ENCODE measurements at places on chromosomes 12 and 14. TPM values are rescaled to one million over a fixed set of nuclear protein-coding genes. Genes with fewer than 3 reads are reported as not detected.

DNA sequence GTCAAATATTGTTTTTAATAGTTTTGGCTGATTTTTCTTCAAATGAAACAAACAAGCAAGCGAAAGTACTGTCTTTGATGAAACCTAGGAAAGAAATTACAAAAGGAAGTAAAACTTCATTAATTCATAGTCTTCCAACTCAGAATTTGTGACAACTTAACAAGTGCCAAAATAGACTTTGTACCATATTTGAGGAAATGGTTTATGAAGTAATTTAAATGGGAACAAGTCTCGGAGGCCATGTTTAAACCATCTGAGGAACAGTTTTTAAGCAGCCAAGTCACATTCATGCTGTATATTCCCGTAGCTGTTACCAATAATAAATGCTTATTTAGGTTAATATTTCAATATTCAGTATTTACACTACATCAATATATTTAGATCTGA is 745 bp upstream of the ARHGDIB start:
- DNase-seq, result no peak

- DNase-seq, result no peak
These were observed 21.9 kb downstream of the YBX3 start for GRCh38 chr12:10701131-10701681.

GRCh38 chr12:51025836-51026638 is at the start of gene SLC11A2:
Gene SLC11A2, minus strand, starts transcription at chr12:51026384. Its CDS starts 15,656 bp downstream, at chr12:51010728.
- peak; percentile 71 for DNase-seq

DNA sequence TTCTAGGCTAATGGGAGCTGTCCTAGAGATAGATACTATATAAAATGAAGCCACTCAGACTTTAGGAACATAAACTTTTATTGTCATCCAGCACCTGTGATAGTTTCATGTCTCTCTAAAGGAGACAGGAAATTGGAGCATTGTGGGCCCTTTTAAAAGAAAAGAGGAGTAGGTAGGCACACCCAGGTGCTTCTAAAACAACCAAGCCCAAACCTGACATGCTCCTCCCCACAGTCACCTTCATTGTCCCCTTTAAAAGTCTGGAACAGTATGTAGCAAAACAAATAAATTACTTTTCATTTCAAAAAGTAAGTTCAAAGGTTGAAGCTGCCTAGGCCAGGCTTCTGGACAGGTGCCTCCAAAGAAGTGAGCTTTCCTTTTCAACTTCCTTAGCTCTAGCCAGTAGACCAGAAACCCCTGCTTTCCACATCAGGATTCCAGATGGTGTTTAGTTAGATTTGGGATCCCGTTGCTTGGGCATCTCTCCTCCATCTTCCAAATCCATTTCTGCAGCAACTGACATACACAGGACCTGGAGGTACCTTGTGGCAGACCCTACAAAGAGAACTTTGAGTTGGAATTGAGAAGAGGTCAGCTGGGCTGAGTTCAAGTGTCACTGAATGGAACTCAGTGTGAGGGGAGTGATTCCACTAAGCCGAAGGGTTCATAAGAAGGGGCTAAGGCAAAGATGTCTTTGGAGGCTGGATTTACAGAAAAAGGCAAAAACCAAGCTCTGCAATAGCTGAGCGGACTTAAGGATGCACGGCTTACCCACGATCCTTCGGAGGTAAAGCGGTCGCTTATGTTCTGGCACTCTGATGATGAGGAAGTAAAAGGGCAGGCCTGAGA is 6.9 kb downstream of the OXA1L start:
- no peak for DNase-seq

DNA sequence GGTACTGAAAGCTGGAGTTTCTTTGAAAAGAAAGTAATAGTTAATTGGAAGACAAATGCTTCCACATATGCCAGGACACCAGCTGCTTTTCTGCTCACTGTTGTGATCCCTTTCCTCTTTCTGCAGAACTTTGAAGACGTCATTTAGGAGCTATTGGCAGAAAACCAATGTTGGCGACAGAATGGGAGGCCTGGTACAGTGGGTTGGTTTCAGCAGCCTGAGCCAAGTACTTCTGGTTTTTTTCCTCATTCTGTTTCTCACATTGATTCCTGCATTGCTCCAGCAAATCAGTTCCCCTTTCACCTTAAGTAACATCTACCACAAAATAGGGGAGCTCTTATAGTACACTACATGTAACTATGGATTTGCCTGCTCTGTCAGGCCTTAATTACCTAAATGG is 96.9 kb downstream of the FIGNL2 start:
- no peak for DNase-seq

DNA sequence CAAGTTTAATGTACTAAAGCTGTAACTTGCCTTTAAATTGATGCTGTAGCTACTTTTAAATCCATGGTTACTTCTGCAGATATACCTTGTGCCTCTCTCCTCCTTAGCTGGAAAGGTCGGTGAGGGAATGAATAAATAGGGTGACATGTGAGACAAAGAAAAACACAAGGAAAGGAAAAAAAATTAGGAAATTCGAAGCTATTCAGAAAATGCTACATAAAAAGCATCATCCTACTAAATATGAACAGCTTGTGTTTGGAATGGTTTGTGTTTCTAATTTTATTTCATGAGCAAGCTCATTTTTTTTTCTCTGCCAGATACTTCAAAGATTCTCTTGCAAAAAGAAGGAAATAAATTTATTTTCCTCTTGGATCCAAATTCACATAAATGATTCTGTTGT is 186.3 kb upstream of the NUDT4 start:
- DNase-seq, result no peak

- DNase-seq, result no peak
These were observed 231.3 kb downstream of the ZFP36L1 start for GRCh38 chr14:68561531-68562007.

GRCh38 chr12:11888029-11888428 is 182.7 kb upstream of the BCL2L14 start:
- no peak for DNase-seq

GRCh38 chr12:53204351-53204750 is 2.7 kb downstream of the ITGB7 start:
- DNase-seq, result no peak

GRCh38 chr12:6231359-6232268 is 31.4 kb downstream of the CD9 start:
- DNase-seq, result no peak

GRCh38 chr14:94129758-94130414 is 482 bp upstream of the IFI27L2 start:
- no peak for DNase-seq

- no peak for DNase-seq
These were observed 146.7 kb downstream of the ACSS3 start for GRCh38 chr12:81224626-81225025.

DNA sequence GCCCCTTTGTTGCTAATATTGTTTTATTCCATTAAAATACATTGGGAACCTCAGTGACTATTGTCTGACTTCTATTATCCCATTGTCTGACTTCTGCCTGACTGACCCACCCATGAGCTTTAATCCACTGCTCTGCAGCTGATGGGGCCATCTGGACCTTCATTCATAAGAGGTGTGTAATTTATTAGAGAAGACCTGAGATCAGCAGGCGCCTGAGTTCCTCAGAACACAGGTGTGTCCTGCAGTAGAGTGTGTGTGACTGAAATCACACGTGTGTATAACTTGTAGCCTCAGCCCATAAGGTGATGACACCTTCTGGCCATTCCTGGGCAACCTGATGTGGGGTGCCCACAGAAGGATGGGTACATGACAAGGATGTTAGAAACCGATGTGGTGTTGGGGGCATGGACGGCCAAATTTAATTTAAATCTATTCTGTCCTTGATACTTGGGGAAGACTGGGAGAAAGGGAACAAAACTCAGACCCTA is 821.0 kb downstream of the TMEM121 start:
- no peak for DNase-seq

- DNase-seq, result no peak
These were observed 366.5 kb upstream of the OR4E1 start for GRCh38 chr14:22039938-22040780.

- no peak for DNase-seq
These were observed 23.1 kb downstream of the NTF3 start for GRCh38 chr12:5455045-5455444.

DNA sequence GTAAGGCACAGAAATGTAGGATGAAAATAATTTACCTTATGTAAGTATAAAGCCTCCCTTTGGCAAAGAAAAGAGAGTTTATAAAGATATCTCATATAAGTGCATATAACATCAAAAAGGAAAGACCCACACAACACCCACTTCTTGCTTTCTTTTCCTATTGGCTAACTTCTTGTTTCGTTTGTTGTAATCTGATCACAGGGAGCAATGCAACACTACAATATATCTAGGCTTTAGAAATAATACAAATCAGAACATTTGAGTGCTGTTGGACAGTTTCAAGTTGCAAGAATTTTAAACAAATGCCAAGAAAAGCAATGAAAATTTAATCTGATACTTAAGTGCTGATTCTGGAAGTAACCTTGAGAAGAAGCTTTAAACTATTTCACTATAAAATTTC is 1.3 kb downstream of the FGD6 start:
- DNase-seq, result no peak

- no peak for DNase-seq
These were observed 56.4 kb downstream of the VCPKMT start for GRCh38 chr14:50059763-50060616.

- DNase-seq, result no peak
These were observed 1455.3 kb upstream of the FLRT2 start for GRCh38 chr14:84074626-84075025.

- DNase-seq, result no peak
These were observed 232.0 kb downstream of the PPM1H start for GRCh38 chr12:62703011-62703380.

DNA sequence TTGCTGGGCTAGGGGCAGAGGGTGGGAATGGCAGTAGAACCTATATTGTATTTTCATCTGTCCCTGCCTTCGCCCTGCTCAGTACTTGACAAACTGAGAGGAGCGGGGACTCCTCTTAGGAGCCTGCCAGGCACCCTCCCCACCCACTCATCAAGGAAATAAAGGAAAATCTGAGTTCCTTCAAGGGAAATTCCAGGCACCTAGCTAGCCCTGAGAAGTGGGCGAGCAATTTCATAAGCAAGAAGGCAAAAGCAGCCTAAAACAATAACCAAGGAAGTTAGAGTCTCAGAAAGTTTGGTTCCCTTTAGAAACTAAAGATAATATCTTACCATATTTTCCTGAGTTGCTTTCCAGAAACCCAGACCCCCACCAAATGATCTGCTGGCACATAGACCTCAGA is 10.6 kb upstream of the PLEKHD1 start:
- no peak for DNase-seq

DNA sequence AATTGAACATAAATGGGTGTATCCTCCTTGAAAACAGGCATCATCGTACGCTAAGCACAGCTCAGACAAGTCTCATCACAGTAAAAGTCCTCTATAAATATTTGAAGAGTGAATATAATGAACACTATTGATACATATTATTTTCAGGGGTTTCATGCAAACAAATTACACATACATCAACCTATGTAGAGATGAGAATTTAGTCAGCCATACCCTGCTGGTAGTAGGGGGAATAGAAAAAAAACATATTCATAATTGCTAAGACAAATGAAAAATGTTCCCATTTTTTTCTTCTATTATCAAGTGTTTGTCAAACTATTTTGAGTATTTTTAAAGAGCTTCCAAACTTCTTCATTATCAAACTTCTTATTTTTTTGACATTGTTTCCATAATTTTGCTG is 205.6 kb upstream of the SOX5 start:
- DNase-seq, result no peak

DNA sequence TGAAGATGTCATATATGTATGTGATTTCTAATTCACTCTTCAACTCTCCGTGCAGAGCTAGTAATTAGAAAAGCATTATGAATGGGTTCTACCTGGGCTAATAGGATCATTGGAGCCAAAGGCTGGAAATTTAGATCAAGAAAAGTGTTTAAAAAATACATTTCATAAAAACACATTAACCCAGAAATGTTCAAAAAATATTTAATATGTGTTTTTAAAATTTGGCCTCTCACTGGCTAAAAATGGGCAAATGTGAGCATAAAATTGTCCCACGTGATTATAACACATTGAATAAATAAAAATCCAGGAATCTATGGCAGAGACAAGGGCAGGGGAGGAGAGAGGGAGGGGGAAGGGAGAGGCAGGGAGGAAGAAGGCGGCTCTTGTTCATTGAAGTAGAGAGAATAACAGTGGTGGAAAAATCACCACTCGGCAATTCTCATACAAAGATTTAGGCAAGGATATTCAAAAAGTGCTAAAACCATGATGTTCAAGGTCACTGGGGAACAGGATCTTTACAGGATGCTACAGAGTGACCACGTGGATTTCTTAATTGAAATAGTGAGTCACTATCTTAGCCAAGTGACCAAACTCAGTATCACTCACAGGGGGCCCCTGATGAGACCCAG is 38.8 kb downstream of the FBXO21 start:
- DNase-seq, result no peak

- no peak for DNase-seq
These were observed 257.8 kb upstream of the BTG1 start for GRCh38 chr12:92403210-92404175.

- DNase-seq, result no peak
These were observed 21.9 kb downstream of the CLEC9A start for GRCh38 chr12:10052193-10052913.

GRCh38 chr12:112841240-112841639 is 49.7 kb downstream of the RPH3A start:
- DNase-seq, result no peak

DNA sequence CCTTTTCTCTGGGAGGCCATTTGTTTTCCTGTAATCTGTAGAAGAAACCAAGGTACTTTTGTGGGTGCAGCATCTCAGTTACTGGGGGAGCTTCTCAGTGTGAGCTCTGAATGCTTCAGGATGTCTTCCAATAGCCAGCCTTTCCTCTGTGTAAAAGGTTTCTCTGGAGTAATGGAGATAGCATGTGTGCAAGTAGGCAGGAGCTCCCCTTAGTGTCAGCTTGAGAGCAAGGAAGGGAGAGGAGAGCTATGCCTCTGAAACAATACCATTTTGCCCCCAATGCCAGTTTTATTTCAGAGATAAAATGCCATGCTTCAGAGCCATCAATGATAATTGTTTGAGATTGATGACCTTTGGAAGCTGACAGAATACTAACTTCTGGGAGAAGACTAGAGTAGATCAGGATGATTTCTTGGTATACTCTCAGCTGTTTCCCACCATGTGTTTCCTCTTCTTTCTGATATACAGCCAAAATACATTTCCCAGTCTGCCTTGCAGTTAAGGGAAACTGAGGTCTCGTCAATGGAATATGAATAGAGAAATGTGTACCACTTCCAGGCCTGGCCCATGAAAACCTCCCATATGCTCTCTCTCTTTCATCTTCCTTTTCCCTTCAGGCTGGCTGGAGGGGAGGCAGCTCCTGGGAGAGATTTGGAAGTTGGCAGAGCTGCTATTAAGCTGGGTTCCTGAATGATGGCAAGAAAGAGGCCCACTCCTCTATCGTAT is 125.7 kb downstream of the CRADD start:
- no peak for DNase-seq

DNA sequence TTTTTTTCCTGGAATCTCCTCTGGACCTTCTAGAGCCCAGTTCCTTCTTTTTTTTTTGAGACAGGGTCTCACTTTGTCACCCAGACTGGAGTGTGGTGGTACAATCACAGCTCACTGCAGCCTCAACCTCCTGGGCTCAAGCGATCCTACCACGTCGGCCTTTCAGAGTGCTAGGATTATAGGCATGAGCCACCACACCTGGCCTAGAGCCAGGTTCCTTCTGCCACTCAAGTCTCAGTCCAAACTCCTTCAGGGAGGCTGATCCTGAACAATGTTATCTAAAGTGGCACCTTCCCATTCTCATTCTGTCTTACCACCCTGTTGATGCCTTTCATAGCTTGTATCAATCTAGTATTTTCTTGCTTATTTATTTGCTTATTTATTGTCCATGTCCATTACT is 22.3 kb upstream of the ELK3 start:
- DNase-seq, result no peak

Gene TMED8
- polyA plus RNA-seq, result 22.5 TPM

Gene AQP5
- 2.2 TPM for polyA plus RNA-seq

Gene PRICKLE1
- polyA plus RNA-seq, result 53.1 TPM

Gene PMCH
- polyA plus RNA-seq, result 0.58 TPM

Gene KRT7
- polyA plus RNA-seq, result 35.1 TPM
